ENCODE measurements at places on chromosomes 7 and 10.

GRCh38 chr7:124918662-124919061 lies 11.0 kb downstream of the POT1 start:
- DNase-seq, result no peak

- DNase-seq, result no peak
Observed at GRCh38 chr7:149859876-149860275, 13.9 kb upstream of the ATP6V0E2 start.

DNA sequence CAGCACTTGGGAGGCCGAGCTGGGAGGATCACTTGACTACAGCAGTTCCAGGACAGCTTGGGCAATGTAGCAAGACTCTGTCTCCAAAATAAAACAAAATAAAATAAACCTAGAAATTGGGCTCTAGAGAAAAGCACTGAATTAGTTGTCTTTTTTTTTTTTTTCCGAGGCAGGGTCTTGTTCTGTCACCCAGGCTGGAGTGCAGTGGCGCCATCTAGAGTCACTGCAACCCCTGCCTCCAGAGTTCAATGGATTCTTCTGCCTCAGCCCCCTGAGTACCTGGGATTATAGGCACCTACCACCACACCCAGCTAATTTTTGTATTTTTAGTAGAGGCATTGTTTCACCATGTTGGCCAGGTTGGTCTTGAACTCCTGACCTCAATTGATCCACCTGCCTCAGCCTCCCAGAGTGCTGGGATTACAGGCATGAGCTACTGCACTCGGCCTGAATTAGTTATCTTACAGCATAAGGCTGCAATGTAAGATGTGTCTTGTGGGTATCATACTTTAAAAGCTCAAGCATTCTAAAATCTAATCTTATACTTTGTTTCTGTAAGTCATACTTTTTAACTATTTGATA lies 12.8 kb downstream of the MEIG1 start:
- DNase-seq, result no peak

GRCh38 chr10:103186128-103186527 lies 6.9 kb downstream of the NT5C2 start:
- DNase-seq, result no peak

GRCh38 chr10:66822801-66823200 lies 103.0 kb upstream of the LRRTM3 start:
- DNase-seq, result no peak

DNA sequence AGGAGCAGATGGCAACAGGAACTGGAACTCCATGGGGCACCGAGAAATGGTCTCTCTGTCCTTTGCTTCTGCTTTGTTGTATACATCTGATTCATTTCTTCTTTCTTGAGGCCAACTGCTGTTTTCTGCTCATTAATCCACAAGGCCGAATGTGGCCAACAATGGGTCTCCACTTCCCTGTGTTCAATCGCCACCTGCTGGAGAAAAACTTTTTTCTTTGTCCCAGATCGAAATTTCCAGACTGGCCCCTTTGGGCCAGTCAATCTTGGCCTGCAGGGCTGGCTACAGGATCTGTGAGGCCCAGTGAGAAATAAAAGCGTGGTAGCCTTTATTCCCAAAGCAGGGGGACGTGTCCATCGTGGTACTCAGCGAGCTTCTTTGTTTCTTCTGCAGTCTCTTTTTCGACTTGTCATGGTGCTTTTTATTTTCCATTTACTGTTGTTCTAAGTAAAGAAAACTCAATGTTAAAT lies 58.8 kb downstream of the PARP12 start:
- DNase-seq, result no peak

DNA sequence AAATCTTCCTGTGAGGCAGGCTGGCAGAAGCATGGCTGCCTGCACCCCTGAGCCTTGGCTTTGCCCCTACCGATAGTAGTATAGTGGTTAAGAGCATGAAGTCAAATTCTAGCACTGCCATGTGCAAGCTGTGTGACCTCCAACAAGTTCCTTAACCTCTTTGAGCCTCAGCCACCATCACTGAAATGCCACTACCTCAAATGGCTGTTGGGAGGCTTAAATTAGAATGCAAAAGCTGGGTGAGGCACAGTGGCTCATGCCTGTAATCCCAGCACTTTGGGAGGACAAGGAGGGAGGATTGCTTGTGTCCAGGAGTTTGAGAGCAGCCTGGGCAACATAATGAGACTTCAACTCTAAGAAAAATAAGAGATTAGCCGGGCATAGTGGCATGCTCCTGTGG lies 8.4 kb downstream of the SFRP5 start:
- DNase-seq, result no peak

DNA sequence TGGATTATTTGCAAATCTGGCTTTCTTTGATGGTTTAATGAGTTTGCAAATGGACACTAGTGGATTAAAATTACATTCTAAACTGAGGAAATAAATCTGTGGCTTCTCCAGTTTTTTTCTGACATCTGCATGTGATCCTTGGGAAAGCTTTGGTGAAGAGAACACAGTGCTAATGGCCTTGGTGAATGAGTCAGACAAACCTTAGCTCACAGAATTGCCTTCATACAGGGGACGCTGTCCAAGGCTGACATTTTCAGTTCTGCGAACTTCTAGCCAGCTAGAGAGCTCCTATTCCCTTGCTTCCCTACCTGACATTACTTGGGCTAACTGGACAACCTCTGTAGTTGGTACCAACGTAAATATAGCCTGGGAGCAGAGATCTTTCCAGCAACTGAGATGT lies 21.2 kb downstream of the BMPER start:
- DNase-seq, result no peak

GRCh38 chr7:102841290-102841689 lies 71.5 kb upstream of the LRRC17 start:
- peak; percentile 60 for DNase-seq

GRCh38 chr7:127930341-127931328 lies 100.6 kb downstream of the LRRC4 start:
- no peak for DNase-seq
